ENCODE measurements at places on chromosomes 1 and 21.

GRCh38 chr1:119409731-119410130 is 5.2 kb upstream of the HSD3B2 start:
- DNase-seq, result no peak

- no peak for DNase-seq
Measured at GRCh38 chr21:28822486-28823335, 170.0 kb downstream of the LTN1 start.

GRCh38 chr1:207361889-207362288 is 40.4 kb downstream of the CD55 start:
- no peak for DNase-seq

- DNase-seq, result no peak
Measured at GRCh38 chr21:37580666-37581065, 214.1 kb downstream of the DYRK1A start.

- DNase-seq, result no peak
Measured at GRCh38 chr1:151611288-151611790, 511 bp upstream of the SNX27 start.

- DNase-seq, result no peak
Measured at GRCh38 chr21:14846621-14847020, 218.2 kb downstream of the NRIP1 start.

DNA sequence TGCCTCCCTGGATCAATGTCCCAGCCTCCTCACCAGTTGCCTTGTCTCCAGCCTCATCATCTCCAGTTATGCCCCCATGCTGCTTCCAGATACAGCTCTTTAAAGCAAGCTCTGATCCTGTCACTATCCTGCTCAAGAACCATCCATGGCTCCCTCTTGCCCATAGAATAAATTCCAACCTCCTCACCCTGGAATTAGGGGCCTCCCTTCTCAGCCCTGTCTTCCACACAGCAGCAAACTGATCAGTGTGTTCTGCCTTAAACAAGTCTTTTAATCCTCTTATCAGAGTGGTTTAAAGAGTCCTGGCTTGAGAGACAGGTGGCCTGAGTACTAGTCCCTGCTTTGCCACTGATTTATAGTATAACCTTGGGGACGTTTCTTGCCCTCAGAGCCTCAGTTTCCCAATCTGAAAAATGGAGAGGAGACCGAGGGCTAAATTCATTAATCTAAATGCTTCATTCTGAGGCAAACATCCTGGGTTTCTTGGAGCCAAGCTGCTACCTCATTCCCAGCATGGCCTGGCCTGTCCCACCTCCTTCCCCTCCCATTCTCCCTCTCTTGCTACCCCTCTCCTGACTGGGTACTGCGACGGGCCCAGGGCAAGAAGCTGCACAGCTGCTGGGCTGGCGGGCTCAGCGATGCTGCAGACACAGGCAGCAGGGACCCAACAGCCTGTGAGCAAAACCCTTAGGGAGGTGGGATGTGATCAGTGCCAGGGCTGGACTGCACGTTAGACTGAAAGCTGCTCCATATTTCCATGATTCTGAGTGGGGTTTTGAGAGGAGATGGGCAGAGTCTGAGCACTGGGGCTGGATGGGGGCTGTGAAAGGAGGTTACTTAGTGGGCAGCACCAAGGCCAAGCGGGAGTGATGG is 221.4 kb downstream of the PTPRU start:
- DNase-seq, result no peak
